ENCODE measurements at places on chromosomes 16 and 17. TPM values are rescaled to one million over a fixed set of nuclear protein-coding genes. Genes with fewer than 3 reads are reported as not detected.

GRCh38 chr17:64777415-64778239, 115.5 kb upstream of the SMURF2 start:
- DNase-seq: no peak

GRCh38 chr16:56198006-56198754, 6.9 kb downstream of the GNAO1 start:
- DNase-seq: no peak

DNA sequence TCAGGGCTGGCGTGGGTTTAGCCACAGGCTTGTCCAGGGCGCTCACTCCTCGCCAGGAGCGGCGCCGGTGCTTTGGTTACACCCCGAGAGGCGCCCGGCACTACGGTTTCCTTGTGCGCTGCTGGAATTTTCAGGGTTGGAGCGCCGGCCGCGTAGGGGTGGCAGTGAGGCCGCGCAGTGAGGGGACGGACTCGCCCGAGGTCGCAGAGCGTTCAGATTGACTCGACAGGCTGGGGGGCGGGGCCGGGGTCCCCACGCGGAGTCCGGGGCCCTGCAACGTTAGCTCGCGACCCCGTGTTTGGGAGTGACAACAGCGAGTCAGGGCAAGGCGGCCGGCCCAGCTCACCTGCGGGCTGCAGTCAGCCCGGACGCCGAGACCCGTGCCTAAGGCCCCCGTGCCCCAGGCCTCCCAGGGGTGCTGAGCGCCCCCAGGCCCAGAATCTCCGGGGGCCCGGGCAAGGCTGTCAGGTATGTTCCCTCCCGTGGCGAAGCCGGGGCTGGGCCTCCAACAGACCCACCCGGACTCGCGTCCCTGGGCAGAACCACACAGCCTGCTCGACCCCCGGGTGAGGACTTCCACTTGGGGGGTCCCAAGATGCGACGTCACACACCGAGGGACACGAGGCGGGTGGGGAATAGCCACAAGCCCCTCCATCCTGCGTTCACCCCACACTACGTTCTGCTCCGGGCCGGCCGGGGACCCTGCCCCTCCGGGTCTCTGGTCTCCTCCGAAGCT, 1.3 kb upstream of the ACTG1 start:
- DNase-seq: no peak

DNA sequence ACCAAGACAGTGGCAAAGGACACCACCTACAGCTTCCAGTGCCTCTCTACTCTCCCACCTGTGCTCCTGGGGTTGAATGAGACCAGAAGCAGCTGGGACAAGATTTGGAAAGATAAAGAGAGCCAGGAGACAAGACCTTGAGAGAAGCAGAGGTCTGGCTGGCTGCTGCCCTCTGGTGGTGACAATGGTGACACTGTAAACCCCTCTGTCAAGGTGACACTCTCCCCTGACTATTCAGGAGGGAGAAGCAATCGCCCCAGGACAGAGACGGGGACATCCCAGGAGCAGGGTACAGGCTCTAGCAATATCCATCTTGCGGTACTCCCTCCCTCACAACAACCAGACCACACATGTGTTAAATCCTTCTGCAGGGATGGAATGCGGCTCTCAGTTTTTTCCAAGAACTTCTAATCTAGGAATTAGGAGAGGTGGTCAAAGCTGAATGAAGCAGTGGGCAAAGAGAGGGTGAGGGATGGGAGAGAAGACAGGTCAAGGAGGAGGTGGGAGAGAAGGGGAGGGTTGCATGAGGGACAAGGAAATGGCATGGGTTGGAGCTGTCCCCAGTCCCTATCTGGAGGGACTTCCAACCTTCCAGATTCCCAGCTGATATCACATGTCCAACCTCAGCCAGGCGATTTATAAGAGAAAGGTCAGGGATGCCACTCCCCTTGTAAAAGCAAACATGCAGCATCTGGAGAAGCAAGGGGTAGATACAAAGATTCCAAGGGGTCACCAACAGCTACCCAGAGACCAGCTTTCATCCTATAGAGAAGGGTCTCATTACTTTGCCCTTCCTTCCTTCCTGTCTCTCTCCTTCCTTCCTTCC, 2.9 kb downstream of the PHOSPHO1 start:
- DNase-seq: no peak

DNA sequence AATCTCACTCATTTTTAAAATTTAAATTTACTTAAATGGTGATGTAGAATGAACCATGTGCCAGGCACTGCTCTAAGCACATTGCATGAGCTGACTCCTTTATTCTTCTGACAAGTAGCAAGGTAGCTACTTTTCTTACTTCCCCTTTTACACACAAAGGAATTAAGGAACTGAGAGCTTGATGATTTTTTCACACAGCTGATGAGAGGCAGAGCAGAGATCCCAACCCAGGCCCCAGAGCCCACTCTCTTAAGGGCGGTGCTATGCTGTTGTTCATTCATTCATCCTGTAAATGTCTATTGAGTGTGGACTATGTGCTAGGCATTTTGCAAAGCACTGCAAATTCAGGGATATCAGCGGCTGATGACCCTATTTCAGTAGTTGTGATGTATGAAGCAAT, 17.9 kb downstream of the SEC14L5 start:
- no peak for DNase-seq

DNA sequence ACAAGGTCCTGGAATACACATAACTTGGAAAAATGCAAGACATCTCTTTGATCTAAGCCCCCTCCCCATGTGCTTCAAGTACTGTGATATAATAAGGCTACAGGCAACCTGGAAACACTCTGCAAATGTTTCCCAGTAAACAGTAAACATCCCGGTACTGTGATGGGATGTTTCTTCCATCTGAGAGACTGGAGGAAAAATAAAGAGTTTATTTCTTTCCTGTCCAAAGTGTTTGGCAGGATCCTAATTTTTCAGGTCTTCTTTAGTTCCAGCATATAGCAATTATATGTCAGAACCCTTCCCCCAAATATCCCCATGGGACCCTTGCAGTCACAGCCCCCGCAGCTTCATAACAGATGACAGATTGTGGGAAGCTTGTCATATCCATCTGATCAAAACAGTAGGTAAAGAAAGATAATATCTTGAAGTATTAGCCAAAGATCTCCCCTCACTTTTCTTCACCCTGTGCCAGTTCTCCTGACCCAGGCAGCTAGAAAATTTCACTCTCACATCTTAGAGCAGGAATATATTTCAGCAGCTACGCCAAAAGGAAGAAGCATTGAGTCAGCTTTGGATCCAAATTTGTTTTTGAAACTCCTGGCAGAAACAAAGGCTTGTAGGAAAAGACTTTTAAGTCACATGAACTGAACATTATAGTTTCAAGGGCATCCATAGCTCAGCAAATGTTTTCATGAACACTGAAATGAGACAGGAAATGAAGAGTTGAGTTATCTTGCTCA, 141.3 kb downstream of the HS3ST3A1 start:
- no peak for DNase-seq

- no peak for DNase-seq
Measured at GRCh38 chr16:23843143-23843542, 7.4 kb downstream of the PRKCB start.

GRCh38 chr16:72740347-72740746, 307.6 kb downstream of the ZFHX3 start:
- DNase-seq: no peak

DNA sequence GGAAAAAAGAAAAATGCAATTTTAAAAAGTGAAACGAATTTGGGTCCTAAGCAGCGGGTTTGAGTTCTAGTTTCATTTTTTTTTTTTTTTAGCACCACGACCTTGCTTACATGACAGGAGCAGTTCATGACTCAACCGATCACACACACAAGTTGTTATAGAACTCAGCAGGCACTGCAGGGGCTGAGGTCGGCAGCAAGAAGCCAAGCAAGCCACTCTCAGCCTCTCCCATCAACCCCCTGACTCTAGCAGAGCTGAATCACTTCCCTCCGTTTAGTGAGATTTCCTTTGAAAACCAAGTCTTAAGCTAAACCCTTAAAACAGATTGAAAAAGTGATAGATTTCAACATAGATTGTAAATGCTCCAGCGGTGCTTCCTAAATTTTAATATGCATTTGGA, 520.8 kb downstream of the HAPSTR1 start:
- DNase-seq: no peak

GRCh38 chr17:77798481-77798880, 160.0 kb upstream of the TNRC6C start:
- DNase-seq: no peak

DNA sequence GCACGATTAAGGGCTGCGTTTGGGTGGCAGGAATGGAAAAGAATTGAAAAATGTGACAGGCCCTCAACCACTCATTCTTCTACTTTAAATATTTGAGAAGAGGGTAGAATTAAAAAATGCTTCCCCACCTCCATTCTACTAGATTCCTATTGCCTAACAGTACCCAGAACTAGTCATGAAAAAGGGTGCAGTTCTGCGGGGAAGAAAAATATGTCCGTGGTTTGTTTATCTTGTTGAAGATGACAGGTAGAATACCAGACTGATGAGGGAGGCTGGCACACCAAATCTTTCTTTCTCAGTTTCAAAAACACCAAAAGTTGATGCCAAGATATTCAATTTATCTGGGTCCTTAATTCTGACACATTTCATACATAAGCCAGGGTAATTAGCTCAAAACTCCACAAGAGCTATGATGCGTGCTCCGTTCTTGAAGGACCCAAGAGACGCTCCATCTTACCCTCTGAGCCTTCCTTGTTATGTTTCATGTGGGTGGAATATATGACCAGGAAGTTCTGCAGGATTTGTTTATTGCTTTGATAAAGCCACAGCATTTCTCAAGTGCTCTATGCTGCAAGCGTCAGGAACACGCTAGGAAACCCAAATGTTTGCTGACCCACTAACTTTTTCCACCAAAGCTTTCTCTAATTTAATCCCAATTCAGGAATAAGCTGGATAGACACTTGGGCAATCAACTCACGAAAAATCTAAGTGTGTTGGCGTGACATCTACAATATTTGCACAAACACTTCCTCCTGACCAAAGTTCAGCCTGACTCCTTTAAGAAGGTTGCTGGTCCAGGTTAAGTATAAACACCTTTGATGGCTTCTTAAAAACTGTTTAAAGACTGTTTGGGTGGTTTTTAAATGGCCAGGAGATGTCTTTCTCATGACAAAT, 20.6 kb upstream of the GAN start:
- DNase-seq: no peak

DNA sequence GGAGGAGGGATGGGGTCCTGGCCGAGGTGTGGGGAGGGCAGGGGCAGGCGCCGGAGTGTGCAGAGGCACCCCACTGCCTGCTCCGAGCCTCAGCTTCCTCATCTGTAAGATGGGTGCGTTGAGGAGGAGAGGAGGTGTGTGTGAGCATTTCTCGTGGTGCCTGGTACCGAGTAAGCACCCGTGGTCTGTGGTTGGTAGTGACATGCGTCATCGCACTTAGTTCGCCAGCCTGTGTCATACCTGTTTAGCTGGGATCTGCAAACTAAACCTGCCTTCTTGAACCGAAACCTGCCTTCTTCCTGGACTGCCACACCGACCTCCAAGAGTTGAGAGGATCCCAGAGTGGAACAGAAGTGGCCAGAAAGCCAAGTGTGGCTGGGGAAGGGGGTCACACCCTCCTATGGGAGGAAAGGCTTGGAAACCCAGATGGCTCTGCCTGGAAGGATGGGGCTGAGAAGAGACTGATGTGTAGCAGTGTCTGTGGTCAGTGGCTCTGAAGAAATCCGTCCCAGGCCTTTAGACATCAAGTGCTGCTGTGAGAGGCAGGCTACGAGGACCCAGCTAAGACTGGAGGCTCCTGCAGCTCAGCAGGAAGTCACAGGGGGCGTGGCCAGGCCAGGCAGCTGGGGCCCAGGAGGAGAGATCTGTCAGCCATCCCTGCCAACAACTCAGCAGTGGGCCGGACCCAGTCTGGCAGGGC, 162.6 kb upstream of the PLCG2 start:
- no peak for DNase-seq

DNA sequence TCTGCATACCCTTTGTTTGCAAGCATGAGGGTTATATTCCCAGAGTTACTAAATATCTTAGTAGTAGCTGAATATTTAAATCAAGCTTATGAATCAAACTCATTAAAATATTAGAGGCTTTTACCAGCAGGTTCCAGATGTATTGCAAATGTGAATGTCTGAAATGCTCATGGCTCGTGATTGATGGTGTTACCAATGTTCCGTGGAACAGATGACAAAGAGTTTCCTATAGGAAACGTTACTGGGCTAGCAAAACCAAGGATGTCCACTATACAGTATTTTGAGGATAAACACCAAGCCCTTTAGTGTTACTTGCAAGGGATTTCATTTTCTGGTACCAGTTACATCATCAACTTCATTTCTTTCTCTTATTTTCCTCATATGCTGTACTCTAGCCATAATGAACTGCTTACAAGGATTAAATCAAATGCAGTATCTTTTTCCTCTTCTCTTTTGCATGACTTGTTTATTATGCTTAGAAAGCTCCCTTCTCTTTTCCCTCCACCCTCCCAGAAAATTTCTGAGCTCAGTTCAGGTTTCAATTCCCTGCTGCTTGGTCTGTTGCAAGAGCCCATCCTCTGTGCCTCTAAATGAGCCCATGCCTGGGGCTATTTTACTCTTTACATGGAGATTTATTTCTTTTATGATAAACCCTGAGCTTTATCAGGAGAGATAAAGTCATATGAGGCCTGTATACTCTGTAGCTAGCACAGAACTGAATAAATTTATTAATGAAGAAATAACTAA, 1537.1 kb upstream of the GOT2 start:
- DNase-seq: no peak

DNA sequence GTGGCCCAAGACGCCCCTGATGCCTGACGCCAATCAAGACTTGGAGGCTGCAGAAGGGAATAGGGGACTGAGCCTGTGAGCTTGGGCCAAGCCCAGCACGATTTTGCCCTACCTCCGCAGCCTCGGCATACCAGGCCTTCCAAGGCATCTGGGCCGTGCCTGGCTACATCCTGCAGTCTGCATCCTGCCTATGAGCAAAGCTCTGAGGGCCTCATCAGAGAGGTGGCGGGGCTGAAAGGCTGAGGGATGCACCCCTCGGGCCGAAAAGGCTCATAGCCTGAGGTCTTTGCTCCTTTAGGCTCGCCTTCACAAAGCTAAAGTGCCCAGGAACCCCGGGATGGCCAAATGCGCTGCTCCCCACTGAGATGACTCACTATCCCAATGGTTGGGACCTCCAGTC, 2.5 kb downstream of the SEZ6 start:
- no peak for DNase-seq

The TVP23A gene
- 3.6 TPM for polyA plus RNA-seq

The CTCF gene
- 86.8 TPM for polyA plus RNA-seq

The MAPK8IP3 gene
- polyA plus RNA-seq: 38.7 TPM

The DOC2B gene
- 76.1 TPM for polyA plus RNA-seq

The COX10 gene
- 16.8 TPM for polyA plus RNA-seq

The OR1F1 gene
- polyA plus RNA-seq: not detected

The MYH1 gene
- polyA plus RNA-seq: 0.06 TPM

The AIPL1 gene
- polyA plus RNA-seq: not detected

The PRSS36 gene
- polyA plus RNA-seq: 1.4 TPM
